H54 (cell line): ENCODE measurements at places on chromosomes 1 and 21.

GRCh38 chr1:21930629-21931170 is 6.4 kb downstream of the HSPG2 start:
- DNase-seq, result no peak

GRCh38 chr1:101653482-101653946 is 343.2 kb downstream of the OLFM3 start:
- no peak for DNase-seq

DNA sequence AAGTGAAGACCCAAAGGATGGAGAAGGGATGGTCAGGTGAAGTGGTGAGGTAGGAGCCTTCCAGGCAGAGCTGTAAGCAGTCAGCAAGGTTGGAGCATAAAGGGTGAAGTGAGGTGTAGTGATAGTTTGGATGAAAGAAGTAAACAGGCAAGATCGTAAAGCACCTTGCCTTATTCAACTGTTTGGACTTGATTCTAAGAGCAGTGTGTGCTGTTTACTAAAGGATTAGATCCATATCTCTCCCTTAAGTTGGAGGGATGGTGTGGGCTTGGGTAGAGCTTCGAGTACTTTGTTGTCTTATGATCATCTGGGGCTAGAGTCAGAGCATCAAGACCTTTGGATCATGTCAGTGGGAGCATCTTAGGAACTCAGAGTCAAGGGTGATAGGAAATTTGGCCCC is 39.8 kb upstream of the CD34 start:
- DNase-seq, result no peak

DNA sequence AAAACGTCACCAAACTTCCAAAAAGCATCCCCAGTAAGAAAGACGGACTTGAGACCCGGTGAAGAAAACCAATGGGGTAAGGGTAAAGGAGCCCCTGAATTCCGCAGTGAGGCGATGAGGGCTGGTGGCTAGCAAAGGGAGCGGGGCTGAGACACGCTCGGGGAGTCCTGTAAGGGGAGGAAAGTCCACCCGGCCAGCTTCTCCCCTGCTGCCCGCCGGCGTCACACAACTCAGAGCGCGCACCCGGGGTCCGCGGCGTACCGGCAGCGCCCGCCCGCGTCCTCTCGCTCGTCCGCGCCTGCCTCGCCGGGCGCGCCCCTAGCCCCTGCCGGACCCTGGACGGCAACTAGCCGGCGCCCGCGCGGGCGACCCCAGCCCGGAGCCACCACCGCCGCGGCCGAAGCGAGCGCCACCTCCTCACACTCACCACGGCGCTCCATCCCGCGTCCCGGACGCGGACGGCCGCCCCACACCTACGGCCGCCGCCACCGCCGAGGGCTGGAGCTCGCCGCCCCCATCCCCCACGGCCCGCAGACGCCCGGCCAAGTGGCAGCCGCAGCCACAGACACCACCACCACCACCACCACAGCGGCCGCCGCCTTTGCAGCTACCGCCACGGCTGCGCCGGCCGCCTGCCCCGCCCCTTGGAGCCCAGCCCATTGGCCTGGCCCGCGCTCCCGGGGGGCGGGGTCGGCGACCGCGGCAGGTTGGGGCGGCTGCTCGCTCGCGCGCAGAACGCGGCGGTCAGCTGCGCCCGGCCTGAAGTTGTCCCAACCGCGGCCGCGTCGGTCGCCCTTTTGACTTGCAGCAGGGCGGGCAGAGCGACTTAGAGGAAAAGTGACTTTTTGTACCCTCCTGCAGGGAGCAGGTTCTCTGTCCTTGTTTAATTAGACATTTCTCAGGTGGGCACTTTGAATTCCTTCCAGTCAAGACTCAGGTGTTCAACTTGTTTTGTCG is 10.0 kb upstream of the ARHGAP29 start:
- DNase-seq, result no peak

GRCh38 chr1:8465692-8466091 is 147.8 kb downstream of the SLC45A1 start:
- DNase-seq, result no peak

DNA sequence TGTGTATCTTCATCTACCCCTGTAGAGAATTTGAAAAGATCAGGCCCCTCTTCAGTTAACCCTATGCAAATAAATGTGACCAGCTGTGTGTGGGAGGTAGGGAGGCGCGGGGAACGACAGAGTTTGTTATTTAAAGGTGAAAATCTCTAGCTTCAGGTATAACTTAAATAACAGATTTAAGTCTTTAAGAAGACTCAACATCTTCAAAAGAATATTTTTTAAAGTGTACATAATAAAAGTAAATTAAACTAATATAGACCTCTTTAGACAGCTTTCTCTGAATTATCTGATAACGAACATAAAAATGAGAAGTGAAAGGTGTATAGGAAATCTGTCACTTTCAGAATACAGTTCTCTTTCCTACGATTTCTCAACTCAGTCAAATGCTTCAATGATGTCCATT is 16.0 kb downstream of the ANGPTL3 start:
- DNase-seq, result no peak

GRCh38 chr21:37764691-37765090 is 151.6 kb downstream of the KCNJ6 start:
- DNase-seq, result no peak

GRCh38 chr21:44013380-44014088 is 1.4 kb downstream of the TRAPPC10 start:
- no peak for DNase-seq

- DNase-seq, result no peak
Observed at GRCh38 chr1:230145505-230145899, 78.5 kb downstream of the GALNT2 start.

- no peak for DNase-seq
Observed at GRCh38 chr1:55632058-55632457, 416.9 kb upstream of the USP24 start.
